ENCODE measurements at places on chromosomes 5 and 9.

- no peak for DNase-seq
These were observed 19.9 kb upstream of the KCNMB1 start for GRCh38 chr5:170408877-170409660.

GRCh38 chr5:164475339-164475977, 970.0 kb downstream of the MAT2B start:
- no peak for DNase-seq

DNA sequence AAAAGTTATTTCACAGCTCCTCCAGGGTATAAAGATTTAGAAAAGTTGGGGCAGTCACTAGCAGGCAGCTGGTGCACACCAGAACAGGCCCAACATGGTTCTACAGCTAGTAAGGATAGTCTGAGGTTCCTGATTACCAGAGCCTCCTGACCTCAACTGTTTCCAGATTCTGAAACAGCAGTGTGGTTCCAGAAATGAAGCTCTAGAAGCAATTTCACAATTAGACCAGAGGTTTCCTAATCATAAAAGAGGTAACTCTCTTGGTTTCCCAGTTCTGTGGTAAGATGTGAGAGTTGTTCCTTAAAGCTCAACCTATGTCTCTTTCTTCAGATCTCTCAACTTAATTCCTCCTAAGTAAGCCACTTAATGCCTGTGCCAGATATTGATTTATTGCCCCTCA, 11.9 kb downstream of the AGTPBP1 start:
- DNase-seq = no peak

DNA sequence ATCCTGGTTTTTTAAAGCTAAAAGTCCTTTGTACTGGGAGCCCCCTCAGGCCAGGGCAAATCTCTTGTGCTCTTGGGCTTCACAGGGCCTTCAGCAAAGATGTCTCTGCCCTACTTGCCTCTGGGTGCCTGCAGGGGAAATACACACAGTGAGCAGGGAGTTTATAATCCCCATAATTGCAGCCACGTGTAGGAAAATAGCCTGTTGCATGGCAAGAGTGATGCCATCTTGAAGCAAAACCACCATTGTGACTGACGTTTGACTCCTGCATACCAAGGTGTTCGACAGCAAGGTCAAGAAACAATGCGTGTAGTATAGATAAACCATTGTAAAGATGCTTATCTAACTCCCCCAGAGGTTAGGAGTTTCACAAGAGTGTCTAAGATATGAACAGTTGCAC, 11.4 kb upstream of the IL3 start:
- peak; percentile 1 for DNase-seq

DNA sequence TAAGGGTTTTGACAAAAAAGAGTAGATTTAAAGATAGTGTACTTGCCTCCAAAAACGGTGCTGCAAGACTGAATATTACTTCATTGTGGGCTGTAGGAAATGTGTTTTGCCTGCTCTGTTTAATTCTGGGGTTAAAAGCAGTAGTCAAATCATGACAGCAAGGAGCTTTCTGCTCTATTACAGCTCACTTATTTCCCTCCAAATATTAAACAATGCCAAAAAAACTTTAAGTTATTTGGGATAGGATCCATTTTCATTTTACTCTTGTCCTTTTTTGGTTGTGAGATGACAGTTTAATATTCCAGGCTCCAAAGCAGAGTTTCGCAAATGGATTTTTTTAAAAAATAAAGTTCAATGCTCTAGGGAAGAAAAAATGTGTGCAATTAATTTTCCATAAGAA, 340.4 kb upstream of the RGMB start:
- no peak for DNase-seq

DNA sequence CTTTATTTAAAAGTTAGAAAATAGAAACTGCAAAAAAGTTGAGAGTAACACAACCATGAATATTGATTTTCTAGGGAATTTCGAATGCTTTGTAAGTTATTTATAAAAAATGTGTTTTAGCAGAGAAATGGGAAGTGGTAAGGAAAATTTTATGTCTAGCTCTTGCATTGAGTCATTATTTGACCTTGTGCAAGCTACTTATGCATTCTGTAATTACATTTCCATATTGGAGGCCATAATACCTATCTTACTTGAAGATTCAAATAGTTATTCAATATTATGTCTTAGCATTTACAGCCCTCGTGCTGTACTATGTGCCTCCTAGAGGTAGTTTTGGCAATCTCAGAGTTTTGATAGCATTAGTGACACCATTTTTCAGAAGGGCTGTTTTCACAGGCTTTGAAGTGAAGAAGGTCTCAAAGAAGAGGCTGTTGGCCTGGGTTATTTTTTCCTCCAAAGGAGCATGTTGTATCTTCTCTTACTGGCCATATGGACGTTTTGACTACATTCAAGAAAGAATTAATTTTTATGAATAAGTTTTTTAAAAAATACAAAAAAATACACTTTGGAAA, 7.4 kb upstream of the DAP start:
- DNase-seq = no peak

DNA sequence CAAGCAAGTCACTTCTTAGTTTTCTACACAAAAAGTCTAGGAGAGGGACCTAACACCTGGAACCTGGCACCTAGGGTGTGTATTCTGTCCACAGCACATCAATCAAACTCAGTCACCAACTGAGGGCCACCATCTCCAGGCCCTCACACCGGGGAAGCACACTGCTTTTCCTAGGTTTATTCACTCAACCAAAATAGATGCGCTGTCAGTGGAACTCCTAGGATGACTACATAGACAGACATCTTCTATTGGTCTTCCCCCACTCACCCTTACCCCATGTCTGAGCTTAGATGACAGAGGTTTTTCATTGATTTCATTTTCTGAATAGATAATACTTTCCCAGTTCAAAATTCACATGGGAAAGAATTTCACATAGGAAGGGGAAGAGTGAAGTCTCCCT, 59.2 kb downstream of the RNF130 start:
- no peak for DNase-seq

DNA sequence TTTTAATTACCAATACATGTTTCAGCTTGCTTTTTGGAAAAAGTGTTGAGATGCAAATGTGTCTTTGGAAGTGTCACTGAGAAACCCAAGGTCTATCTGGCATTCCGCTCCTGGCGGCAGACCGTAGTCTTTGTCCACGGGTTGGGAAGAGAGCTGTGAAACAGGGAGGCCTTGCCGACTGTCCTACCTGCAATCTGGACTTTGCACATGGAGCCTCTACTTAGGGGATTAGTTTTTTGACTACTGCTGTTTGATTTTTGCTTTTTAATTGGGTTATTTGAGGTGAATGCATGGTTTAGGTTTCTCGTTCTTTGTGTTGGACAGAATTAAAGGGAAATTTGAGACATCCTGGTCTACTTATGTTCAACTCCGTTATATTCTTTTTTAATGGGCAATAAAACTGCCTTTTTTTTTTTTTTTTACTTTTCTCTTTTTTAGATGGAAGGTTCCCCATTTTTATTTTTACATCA, 25.7 kb downstream of the TRIO start:
- DNase-seq = no peak

DNA sequence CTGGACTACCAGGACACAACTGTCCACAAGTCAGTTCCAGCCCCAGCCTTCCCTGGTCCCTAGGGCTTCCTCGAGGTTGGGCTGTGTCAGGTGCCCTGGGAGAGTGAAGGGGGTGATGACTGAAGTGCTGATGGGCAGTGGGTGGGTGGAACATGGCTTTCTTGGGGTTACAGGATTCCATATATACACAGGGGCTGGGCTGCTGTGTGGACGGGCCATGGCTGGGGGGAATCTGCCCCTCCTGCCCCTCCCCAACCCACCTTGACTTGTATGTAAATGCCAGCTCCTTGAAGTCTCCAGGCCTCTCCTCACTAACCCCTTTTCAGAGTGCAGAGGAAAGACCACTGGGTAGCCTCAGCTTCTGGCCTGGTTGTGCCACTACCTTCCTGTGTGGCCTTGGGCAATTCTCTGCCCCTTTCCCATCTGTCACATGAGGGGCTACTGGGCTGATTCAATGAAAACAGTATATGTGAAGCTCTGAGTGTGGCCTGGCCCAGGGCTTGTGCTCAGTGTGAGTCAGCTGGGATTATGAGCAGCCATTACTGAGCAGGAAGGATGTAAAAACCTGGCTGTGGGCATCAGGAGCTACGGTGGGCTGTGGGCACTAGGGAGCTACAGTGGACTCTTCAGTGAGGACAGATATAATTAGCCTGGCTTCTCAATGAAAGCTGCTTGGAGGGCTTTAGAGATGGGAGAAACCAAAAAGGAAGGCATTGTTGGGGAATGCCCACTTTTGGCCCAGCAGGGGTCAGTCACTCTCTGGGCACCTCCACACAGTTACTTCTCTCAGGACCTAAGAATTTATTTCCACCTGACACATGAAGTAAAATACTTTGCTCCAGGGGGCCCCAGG, 23.3 kb downstream of the PITX1 start:
- no peak for DNase-seq

GRCh38 chr9:104780796-104781395, 17.0 kb downstream of the NIPSNAP3B start:
- no peak for DNase-seq

DNA sequence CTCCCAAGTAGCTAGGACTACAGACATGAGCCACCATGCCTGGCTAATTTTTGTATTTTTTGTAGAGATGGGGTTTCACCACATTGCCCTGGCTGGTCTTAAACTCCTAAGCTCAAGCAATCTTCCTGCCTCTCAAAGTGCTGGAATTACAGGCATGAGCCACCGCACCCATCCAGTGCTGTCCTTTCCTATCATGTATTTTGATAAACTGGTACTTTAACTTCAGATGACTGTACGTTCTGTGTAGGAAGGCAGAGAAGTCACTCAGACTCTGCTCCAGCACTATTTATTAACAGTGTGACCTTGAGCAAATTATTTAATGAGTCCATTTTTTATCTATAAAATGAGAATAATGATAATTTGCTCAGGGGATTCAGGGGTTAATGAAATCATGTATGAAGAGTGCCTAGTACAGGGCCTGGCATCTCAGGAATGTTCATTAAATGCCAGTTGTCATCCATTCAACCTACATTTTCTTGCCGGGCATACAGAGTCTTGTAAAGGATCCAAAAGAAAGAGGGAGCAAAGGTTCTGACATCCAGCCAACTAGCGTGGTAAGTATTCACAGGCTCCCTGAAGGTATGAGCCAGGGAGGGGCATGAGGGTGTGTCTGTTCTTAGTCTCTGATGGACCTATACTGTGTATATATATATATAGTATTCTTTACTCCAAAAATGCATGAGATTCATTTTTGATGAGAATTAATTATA, 201.9 kb downstream of the PBX3 start:
- no peak for DNase-seq

- no peak for DNase-seq
These were observed 154.4 kb upstream of the CLINT1 start for GRCh38 chr5:158013303-158013702.

DNA sequence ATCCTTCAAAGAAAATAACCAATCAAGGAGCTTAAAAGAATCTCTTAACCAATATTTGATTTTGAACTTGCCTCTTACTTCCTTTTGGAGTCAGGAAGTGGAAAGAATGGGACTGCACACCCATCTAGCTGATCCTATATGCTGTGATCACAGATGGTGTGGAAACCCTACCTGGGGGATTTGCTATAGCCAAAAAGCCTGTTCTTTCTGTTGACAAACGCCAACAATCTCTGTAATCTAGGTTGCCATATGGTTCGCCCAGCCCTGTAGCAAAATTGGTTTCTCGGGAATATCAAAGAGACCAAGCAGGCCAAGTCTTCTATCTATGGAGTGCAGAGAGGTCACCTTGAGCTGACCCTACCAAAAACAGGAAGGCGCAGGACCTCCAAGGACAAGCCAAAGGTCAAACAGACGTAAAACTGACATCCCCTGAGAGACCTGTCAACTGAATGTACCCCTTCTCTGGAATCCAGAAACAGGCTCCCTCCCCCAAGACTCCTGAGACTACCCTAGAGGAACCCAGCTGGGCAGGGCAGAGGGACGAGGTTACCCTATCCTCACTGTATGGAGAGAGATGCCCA, 19.4 kb downstream of the NRG2 start:
- DNase-seq = no peak

DNA sequence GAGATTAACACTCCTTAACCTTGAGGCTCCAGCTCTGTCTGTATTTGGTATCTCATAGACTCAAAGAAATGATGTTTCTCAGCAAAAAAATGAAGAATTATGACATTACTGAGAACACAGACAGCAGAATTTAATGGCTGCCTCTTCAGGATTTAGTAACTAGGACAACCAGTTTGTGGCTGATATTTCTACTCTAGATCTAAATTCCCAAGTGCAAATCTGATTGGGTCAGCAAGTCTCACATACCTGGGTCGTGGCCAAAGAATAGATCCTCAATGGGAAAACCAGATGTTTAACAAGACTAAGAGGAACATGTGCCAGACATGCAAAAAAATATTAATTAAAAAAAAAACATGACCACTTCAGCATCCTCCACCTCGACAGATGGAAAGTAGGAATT, 608.9 kb downstream of the DTWD2 start:
- DNase-seq = no peak

GRCh38 chr9:115629879-115630840, 512.2 kb upstream of the TNC start:
- no peak for DNase-seq

DNA sequence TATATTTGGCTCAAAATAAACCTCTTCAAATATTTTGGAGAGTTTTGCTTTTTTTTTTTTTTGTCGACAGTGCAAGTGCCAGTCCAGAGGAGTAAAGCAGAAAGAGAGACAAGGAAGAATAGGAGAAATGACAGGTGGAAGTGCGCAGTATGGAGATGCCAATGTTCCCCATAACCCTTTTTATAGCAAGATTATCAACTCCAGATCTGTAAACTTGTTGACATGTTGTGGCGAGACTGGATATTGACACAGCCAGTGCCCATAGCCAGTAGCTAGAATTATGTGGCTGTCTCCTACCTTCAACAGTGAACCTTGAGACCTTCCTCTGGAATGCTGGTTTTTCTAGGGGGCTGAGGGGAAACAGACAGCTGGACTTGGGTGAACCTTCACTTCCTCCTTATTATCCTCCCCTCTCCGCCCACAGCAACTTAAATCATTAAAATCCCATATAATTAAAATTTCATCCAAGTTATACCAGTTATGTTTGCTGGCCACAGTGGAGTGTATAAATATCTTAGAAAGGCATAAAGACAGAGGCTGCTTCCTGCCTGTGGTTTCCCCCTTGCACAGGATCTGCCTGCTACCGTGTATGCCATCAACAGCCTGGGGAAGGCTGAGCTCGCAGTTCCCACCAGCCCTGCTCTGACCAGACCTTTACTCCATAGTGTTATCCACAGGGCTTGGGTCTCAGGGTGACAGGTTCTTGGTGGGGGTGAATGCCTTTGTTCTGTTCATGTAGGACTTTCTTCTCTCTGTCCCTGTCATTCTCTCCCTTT, 112.3 kb upstream of the ANKH start:
- DNase-seq = no peak

DNA sequence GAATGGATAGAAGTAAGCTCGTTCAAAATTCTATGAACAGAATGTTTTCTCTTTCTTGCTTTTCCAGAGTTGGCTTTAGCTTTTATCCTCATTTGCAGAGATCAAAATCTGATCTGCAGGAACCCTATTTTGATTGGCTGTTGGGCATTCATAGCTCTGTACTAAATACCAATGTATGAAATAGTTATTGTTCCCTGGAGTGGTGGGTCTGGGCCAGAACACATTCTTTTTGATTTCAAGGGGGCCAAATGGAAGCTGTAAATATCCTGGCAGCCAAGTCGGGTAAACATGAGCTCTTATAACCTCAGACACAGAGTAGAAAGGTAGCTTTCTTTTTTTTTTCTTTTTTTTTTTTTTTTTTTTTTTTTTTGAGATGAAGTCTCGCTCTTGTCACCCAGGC, 241.5 kb downstream of the PDZD2 start:
- no peak for DNase-seq

GRCh38 chr5:137375741-137376526, 123.2 kb downstream of the SPOCK1 start:
- no peak for DNase-seq

- peak; percentile 98 for DNase-seq
These were observed at the start of gene CDKN2B for GRCh38 chr9:22008717-22009505. CDKN2B (minus strand) TSS chr9:22009305; CDS start chr9:22008953, 352 bp downstream.

Data from glutamatergic neuron (in vitro differentiated cells).